ENCODE measurements at places on chromosomes 5 and 9.

GRCh38 chr5:64074533-64074932, 91.1 kb upstream of the RNF180 start:
- DNase-seq = no peak

DNA sequence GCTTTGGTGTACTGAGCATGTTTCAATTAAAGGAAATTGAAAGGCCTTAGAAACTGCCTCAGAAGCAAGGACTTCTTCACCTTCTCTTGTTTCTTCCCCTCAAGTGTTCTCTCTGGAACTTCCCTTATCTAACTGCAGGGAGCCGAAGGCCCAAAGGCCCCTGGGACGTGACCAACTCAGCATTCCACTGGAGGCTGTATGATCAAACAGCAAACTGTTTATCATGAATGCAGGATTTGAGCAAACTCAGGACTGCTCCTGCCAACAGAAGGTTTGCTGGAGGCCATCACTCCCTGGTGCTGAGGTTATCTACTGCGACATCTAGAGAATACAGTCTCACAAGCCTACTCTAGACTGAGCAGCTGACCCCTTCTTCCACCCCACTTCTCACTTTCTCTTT, 4.8 kb upstream of the CDH10 start:
- DNase-seq = no peak

- no peak for DNase-seq
These were observed 8.4 kb downstream of the GNAQ start for GRCh38 chr9:78023003-78023741.

DNA sequence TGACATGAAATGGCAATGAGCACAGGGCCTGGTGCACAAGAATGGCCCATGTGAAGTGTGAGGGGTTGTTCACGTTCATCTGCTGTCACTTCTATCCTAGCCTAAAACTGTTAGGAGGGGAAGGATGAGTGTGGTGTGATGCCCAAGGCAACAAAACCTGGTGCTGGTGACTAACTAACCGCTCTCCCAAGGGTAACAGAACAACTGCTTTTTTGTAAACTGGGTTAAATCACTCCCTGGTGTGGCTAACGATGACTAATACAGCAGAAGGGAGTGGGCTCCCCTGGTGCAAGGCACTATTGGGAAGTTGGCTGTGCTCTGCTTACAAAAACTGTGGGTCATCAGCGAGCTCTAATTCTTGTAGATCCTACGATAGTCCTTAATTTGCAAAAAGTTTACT, 103.2 kb upstream of the VCAN start:
- DNase-seq = no peak

DNA sequence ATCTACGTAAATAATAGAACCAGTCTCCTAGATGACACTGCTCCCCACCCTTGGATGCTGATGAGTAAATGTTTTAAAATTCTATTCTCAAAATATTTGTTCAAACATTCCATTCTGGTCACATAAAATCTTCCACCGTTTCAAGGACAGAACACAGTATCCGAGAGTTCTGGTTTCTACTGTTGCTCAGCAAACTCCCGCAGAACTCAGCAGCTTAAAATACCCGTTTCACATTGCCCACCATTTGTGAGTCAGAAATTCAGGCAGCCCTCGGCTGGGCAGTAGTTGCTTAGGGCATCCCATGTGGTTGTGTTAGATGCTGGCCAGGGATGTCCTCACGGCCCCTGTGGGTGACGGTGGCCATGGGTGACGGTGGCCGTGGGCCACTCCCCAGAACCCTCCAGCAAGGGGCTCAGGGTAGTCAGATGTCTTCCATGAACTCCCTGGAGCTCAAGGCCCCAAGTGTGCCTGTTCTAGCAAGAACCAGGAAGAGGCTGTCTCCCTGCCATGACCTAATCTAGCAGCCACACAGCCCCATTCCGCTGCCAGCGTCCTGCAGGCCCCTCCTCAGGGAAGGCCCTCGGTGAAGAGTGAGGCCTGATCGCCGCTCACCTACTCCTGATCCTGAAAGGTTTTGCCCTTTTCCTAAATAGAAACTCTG, 17.4 kb downstream of the MGAT1 start:
- DNase-seq = no peak

DNA sequence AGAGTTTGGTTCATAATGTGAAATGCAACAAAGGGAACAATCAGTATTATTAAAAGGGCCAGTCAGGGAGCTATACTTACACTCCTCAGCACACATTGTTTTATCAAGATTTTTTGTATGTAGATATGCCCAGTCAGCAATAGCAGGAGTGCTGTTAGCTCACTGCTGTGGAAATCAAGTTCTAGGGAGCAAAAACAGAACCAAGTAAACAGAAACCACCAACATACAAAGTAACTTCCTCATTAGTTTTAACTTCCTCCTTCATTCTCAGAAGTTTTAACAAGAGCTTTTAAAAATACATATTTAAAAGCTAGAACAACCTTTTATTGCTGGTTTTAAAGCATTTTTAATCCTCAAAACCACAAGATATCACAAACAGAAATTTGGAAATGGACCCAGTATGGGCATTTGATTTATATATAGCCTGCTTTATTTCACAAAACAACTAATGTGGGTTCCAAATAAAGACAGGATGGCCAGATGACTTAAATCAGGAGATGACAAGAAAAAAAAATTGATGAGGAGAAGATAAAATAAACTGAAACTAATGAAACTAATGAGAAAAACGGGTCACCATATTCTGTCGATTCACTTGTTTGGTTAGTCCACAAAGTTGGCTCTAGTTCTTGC, 178.5 kb downstream of the ADAMTS12 start:
- DNase-seq = no peak

GRCh38 chr5:180647465-180647864, 1.9 kb downstream of the FLT4 start:
- DNase-seq = no peak

- DNase-seq = no peak
These were observed 88.5 kb downstream of the SUSD1 start for GRCh38 chr9:112086627-112087026.

DNA sequence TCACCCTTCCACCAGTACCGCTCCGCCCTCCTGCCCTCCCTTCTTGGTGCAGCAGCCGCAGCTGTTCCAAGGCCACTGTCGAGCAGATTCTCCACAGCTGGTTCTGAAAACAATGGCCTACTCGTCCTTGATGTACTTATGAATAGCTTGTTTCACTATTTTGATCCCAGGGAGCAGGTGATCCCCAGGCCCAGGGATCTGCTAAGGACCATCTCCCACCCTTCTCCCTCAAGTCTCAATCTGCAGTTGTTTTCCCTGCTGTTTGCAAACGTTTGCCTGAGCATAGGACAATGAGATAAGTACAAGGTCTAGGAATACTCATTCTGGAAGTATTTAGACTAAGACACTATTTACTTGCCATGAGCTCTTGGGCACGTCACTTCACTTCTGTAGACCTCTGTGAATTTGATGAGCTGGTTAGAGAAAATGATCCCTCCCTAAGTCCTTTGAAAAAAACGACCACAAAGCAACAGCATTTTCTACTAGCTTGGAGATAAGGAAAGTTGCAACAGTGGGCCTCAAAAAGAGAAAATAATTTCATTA, 1.8 kb downstream of the LURAP1L start:
- no peak for DNase-seq

DNA sequence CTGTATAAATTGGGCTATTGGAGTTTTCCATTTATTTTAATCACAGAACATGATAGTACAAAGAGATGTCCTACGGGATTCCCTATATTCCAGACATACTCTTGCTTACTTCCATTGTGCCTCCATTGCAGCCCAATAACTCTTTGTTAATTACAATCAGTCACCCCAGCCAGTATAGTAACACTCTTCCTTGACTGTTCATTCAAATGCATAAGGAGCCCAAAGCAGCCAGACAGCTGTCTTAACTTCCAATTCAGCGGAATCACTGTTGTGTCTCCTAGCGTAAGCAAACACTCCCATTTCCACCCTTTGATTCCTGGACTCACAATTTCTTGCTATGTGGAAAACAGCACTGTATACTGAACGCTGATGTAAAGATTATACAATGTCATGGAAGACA, 942.3 kb downstream of the TAF11L14 start:
- DNase-seq = no peak

DNA sequence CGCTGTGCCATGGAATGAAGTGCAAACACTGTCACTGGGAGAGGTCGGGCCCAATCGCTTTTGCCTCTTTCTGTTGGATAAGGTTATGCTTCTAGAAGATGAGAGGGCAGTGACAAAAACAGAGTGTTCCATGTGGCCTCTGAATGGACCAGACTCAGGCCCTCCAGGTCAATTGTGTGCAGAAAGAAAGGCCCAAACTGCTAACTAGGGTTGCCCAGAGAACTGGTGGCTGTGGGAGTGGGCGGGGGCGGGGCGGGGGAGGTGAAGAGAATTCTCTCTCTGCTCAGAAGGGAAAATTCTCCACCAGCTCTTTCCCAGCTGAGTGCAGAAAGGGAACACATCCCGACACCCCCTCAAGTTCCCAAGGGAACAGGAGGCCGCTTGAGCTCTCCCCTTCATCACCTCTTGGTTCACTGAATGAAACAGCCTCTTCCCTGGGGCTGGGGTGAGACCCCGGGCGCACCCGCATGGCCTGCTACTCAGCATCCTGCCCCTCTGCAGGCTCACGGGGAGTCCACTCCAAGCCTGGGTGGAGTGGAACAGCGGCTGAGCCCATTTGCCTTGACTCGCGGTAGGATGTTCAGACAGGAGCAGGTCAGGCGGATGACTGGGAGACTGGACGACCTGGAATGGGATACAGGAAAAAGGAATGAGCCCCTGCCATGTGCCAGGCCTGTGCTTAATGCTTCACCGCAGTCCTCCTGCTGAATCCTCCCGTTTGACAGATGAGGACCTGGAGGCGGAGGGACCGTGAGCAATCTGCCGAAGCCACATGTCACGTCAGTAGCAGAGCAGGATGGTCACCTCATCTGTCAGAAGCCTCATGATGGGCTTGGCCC, 93.8 kb upstream of the FANCC start:
- DNase-seq = no peak

- DNase-seq = no peak
These were observed 10.8 kb downstream of the MAPKAP1 start for GRCh38 chr9:125696106-125696647.

- no peak for DNase-seq
These were observed 131.2 kb downstream of the RGS3 start for GRCh38 chr9:113594484-113595299.

GRCh38 chr5:169875731-169876130, 104.6 kb downstream of the INSYN2B start:
- no peak for DNase-seq

DNA sequence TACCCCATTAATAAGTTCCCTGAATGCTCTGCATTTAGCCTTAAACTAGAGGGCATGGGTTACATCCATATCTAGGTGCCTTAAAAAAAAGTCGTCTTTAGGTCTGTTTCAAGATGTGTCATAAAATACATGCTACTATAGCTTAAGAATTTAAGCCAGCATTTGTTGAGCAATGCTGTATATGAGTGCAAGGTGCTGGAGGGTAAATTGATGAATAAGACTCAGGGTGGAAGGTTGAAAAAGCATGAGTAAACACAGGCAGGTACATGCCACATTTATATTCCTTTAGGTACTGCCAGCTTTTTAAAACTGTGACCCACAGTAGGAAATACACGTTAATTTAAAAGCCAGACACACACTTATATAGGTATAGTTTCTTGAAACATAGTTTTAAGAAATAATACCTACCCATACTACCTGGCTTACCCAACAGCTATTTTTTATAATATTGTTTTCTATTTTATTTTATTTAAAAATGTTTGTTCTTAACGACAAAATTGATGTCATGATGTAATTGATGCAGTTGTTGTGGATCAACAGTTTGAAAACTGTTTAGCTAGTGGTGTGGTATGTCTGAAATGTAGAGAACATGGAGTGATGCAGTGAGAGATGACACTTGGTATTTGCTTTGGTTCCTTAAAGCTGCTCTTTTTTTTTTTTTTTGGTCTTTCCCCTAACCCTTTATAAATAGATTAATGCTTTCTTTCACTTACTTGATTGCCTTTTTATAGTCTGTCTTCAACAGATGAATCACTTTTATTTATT, 3.9 kb downstream of the HMGCR start:
- DNase-seq = no peak

- no peak for DNase-seq
These were observed 69.8 kb downstream of the ICE1 start for GRCh38 chr5:5492087-5492933.

- no peak for DNase-seq
These were observed 16.9 kb upstream of the PFDN1 start for GRCh38 chr5:140319833-140320232.

DNA sequence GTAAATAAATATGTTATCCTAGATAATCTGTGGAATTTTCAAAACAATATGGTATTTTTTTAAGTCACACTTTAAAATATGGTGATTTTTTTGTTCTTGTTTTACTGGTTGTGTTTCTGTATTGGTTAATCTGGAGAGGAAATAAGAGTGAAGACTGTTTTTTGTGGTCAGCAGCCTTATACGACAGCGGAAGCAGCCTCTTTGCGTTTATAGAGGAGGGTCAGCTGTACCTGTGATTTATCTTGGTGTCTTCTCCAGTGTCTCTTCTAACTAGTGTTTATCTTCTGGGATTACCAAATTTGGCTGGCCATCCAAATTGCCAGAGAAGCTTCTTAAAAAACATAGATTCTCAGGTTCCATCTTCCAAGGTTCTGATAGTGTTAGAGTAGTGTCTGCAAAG, 58.7 kb downstream of the ICE1 start:
- no peak for DNase-seq

GRCh38 chr5:20555034-20555433, 567.0 kb upstream of the CDH18 start:
- DNase-seq = no peak

DNA sequence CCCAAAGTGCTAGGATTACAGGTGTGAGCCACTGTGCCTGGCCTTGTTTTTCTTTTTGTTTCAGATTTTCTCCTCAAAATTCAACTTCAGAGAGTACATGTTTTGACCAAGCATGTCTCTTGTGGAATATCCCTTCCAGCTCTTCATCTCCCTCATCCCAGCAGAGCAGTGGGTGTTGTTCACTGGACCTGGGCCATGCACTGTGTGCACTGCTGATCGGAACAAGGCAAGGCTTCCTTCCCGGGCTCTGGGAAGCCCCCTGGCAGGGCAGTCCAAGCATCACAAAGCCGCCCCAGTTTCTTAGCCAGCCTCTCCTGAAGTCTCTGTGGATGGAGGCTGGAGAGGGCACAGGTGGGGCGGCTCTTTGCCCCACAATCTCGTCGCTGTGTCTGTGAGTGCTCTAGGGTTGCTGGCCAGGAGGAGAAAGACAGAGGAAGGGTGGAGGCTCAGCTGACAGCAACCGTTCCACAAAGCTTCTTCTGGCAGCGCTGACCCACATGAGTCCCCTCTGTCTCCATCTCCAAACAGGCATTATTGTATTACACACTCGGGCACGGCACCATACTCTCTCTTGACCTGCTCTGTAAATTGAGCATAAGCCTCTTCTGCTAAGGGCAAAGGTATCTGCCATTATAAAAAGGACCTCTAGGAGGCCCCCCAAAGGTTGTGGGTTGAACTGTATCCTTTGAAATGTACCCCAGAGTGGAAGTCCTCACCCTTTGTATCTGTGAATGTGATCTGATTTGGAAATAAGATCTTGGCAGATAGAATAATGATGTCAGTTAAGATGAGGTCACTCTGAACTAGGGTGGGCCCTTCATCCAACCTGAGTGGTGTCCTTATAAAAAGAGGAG, 89.6 kb downstream of the TARS1 start:
- no peak for DNase-seq
